Left forelimb (tissue), 1 donor: ENCODE measurements at places on chromosomes 11 and 22.

DNA sequence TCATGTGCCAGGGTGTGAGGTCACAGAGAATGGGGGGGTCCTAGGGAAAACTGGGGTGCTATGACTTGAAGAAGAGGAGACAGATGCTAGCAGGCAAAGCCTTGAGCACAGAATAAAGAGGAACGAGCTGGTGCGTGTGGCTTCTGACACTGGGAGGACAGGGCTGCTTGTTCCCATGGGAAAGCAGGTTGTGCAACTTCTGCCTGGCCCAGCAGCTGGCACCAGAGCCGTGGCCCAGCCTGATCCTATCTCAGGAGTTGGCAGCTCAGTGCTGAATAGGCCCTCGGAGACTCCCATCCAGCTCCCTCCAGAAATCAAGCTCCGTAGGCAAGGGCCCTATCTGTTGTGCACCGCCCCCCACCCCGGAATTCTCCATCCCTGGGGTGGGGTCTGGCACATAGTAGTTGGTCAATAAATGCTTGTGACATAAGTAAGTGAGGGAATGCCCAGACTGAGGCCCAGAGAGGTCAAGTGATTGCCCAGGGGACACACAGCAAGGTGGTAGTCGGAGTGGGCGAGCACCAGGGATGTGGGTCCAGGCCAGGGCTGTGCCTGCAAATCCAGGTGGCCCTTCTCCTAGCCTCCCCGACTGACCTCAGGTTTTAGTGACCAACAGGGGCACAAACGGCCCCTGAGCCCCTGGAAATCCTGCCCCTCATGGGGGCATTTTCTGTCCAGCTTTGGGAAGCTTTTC is 19.5 kb upstream of the FADD start:
- no peak for DNase-seq

DNA sequence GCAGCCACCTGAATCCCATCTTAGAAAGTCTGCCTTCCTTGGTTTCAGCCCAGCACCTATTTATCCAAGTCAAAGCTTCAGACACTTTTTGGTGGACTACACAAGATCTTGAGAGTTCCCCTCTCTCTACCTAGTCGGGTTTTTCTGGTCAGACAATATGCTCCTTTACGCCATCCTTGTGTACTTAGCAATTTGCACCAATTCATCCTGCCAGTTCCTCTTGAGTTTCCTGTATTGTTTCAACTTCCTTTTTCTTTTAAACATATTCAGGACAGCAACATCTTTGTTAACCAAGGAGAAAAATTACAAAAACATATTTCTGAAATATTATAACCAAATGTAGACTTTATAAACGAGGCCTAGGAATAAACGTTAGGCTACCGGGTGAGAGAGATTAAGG is 368.2 kb upstream of the CADM1 start:
- no peak for DNase-seq

- DNase-seq = no peak
Observed at GRCh38 chr22:31871480-31871879, 72.9 kb upstream of the YWHAH start.

DNA sequence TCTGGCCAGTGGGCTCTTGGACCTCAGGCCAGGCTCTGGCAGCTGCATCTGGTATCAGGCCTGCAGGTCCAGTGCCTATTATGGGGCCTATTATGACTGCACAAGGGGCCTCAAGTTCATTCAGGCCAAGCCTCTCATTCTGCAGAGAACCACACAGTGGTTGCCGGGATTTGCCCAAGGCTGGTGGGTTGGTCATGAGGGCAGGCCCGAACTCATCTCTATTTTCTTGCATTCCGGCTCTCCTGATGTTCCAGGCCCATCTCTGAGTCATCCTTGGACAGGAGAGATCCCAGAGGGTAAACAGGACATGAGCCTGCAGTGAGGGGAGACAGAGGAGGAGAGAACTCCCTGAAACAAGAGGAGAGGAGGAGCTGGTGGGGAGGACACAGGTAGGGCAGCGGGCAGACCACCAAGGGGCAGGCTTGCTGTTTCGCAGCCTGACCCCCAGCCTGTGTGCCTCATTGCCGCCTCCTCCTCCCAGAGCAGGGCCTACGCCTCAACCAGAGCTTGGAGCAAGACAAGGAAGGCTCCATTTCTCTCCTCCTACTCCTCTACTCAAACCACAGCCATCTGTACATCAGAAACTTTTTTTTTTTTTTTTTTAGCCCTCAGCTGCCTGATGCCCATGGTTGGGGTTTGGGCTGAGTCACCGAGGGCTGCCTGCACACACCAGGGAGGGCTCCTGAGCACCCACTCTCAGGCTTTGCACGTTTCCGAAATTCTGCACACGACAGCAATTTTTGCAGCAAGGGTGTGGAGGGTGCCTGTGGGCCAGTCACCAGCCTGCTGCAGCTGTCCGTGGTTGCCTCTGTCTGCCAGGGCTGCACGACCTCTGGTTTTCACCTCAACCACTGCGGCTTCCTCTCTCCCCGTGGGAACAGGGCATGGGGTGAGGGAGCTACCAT is 12.7 kb upstream of the TREH start:
- no peak for DNase-seq
